Progenitor cell of endocrine pancreas (in vitro differentiated cells): ENCODE measurements at places on chromosomes 7 and 10.

- DNase-seq: no peak
Observed at GRCh38 chr7:14449291-14449690, 453.3 kb downstream of the DGKB start.

DNA sequence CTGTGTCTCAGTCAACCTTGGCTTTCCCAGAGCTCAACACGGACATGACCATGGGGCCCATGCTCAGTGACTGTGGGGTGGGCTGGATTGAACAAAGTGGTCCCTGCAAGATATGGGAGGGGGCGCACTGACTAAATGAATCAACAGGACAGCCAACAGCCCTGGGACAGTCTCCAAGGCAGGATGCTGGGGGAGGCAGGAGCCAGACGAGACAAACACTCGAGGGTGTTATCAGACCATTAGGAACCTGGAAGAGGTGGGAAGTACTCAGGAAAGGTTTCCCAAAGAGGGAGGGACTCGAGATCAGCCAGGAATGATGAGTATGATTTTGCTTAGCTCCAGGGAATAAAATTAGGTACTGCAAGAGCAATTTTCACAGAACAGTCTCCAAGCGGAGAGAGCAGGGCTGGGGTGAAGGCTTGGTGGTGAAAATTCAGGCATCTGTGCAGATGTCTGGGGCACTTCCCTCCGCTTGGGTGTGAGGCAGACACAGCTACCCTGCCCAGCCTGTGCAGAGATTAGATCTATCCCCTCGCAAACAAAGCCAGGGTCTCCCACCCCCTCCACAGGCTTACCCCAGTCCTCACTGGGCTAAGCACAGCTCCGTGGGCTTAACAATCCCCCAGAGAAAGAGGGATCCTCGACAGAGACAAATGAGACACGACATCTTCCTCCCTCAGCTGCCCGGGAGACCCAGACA, 261.1 kb upstream of the ZMIZ1 start:
- DNase-seq: no peak

DNA sequence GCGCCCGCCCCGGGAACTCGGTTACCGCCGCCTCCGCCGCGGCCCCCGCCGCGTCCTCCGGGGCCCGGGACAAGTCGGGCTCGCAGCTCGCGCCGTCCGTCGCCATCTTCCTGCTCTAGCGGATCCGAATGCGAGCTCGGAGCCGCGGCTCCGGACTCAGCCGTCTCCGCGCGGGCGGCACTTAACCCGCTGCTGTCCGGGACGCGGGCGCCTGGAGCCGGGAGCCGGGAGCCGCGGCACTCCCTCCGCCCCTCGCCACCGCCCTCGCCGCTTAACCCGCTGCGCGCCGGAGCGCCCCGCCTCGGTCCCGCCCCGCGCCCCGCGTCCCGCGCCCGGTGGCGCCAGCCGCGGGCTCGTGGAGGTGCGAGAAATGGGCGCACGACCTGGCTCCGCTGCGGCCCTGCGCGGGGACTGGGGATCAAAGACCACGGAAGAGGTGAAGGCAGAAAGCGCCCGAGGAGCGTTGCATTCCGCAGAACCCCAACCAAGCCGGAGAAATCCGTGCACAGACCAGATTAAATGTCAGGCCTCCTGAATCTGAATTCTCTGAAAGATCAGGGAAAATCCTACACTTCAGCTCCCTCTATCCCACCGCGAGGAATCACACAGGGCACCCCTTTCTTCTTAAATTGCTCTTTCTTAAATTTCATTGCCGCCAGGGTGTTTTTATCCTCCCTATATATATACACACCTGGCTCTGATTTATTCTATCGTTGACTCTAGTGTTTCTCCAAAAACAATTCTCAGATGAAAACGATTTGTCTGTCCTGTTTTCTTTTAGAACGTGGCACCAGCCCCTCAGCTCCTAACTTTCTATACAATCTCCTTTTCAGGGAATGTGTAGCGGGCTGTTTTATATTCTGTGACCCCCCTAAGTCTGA, at the start of gene CTTNBP2:
TSS of gene CTTNBP2 (minus strand) at position 132 of the 881 bp plus-strand sequence. CDS start at position 106, 26 bp downstream.
- DNase-seq: peak; percentile 51

DNA sequence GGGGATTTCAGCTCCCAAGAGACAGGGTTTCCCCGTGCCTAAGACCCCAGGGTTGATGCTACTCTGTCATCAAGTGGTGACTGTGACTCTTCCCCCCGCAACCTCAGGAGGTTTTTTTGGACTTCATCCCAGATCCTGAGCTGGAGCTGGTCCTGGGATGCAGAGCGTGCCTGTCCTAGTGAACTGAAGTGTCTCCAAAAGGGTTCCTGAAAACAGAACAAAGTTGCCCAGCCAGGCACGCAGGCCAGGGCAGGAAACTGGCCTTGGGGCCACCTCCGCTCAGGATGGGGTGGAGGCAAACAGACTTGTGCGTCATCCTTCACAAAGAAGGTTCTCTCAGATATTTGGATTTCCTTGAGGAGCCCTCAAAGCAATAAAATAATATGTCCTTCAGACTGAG, 118.9 kb downstream of the ITIH5 start:
- DNase-seq: no peak

DNA sequence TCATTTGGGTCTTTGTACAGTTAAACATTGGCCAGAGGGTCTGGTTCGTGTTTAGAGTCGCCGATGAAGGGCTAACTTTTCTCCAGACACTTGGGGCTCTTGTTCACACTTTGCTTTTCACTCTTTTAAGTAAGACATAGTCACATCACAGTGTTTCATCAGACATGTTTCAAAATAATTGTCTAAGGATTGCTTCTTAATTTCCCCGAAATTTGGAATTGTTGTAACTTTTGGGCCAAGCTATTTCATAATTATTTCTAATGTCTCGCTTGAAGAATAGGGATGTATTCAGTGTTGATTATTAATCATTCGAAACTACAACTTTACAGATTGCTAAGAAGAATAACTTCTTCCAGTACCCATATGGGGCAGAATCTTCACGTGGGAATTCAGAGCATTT, 92.8 kb downstream of the TCF7L2 start:
- no peak for DNase-seq

DNA sequence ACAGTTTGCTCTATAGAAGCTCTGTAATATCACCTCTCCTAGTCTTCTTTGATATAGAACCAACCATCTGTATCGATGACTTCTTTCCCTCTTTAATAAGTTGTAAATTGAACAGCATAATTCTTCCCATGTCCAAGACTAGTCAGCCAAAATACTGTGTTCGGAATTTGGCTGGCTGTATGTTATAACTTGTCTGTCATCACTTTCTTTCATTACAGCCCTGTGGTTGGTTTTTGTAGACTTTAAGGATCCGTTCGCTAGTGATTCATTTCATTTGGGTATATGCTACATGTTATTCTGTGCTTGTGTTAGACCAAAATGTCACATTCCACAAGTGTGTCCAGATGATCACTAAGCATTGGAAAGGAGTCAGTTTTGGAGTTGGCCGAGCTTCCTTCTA, 155.4 kb upstream of the ITGB1 start:
- no peak for DNase-seq

- no peak for DNase-seq
Observed at GRCh38 chr7:140506788-140507464, 27.6 kb upstream of the MKRN1 start.

- no peak for DNase-seq
Observed at GRCh38 chr7:121002-121785, 71.2 kb upstream of the FAM20C start.

DNA sequence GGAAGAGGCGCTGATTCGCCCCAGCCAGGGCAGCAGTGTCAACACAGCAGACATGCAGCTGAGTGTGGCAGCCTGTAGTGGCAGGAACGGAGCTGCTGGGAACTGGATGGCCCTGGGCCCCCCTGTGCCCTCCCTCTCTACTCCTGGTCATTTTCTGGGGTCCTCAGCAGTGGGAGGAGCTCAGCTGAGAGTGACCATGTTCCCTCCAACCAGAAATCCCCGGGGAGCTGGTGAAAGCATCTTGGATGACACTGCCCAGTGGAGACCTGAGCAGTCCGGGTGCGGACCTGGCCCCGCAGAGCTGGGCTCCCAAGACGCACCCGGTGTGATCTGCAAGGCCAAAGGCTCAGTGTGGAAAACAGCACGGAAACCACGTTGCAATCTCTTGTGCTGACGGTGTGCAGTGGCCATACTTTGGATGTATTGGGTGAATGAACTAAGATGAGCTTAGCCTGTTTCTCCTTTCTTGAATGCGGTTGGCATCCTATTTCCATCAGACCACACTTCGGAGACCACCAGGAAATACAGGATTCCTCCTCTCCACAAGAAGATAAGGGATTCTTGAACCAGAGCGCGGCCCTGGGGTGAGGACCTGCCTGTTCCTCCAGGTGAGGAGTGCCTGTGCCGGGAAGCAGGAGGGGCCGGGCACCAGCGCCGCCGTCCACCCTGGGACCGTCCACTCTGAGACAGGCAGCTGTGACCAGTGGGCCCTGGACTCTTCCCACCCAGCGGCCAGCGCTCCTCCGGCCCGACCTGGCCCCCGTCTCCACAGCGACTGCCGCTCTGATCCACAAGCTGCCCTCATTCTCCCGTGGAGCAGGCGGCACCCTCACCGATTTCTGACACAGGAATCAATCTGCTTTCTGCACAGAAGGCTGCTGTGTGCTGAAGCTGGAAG, 93.5 kb upstream of the DIP2C start:
- no peak for DNase-seq

DNA sequence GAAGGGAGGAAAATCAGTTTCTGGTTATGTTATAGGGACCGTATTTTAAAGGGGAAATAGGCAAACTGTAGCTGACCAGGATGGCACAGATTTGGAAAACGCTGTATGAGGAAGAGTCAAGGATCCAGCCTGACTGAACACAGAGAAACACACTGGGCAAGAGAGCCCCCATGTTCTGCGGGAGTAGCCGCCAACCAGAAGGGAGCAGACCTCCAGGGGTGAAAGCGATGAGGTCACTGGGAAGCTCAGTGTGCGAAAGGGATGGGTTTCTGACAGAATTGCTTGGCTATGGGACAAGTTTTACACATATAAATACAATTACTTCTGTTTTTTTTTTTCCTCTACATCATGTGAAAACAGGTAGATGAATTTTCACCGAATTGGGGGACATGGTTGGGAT, 291.6 kb upstream of the PODXL start:
- no peak for DNase-seq

DNA sequence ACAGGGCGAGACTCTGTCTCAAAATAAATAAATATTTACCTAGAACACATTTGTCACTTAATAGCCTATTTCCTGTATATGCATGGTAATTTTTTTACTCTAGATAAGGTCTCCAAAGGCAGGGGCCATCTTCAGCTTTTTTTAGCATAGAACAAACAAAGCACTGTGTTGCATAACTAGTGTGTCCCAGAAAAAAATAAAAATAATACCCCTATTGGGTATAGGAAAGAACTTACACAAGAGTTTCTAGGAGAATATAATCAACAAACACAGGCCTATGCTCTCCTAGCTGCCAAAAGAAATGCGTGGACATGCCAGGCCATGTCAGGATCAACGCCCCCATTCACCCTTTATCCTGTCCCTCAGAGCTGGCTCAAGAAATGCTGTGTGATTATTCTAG, 103.6 kb downstream of the PARD3 start:
- no peak for DNase-seq

- DNase-seq: no peak
Observed at GRCh38 chr7:104341546-104341945, 13.1 kb downstream of the LHFPL3 start.

DNA sequence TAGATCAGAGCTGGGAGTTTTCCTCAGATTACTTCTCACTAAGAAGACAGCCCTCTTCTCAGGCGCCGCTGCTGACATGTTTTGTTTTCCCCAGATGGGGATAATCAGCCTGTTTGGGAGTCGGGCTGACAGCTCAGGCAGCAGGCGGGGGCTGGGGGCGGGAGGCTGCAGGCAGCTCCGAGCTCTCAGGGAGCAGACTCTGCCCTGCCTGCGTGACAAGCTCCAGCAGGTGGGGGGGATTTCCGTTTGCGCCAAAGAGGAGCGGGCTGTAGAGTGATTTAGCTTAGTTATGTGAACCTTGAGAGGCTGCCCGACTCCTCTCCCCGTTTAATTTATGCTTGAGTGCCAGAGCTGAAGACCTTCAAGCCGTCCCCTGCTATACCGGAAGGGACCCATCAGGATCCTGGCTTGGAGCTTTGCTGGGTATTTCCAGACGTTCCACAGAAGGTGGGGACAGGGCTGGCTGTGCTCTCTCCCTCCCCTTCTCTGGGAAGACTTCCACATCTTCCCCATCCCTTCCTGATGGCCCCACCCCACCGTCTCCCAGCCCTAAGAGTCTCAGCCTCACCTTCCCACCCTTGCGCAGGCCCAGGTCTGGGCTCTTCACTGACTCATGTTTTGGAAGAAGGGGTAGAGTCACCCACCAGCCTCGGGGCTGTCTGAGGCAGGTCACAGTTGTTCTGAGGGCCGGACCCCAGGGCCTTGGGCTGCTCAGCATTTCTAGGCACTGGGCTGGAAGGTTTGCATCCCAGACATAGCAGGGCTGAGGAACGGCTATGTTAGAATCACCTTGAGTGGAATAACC, 24.7 kb upstream of the ADCYAP1R1 start:
- no peak for DNase-seq

DNA sequence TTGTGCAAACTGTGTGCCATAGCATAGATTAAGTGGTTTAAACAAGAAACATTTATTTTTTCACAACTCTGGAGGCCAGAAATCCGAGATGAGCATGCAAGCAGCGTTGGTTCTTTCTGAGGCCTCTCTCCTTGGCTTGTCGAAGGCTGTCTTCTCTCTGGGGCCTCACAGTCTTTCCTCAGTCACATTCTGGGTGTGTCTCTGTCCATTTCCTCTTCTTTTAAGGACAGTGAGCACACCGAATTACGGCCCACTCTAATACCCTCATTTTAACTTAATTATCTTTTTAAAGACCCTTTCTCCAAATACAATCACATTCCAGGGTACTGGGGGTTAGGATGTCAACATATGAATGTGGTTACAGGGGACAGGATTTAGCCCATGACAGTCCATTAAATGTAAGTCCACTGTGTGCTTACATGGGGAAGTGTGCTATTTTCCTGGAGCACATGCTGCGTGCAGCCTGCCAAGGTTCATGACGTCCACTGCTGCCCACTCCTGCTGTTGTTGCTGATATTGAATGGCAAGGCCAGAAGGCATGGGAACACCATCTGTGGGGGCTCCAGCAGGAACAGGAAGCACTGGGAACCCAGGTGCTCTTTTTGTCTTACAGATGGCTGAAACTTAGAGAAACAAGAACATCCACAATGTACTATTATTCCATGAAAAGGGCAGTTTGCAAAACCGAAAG, 365.5 kb downstream of the GALNT17 start:
- no peak for DNase-seq

DNA sequence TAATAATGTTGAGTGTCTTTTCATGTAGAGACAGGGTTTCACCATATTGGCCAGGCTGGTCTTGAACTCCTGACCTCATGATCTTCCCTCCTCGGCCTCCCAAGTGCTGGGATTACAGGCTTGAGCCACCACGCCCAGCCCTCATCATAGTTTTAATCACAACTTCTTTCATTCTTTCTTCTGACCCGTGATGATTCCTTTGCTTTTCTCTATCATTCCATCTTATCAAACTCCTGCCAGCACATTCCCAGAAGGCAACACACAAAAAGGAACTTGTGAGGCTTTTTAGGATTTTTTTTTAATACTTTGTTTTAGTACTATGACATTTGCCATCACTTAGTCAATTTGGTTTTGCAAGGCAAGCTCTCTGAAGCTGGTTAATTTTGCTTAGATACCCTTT, 77.5 kb upstream of the MEOX2 start:
- no peak for DNase-seq
